ENCODE measurements at places on chromosomes 16 and 17.

GRCh38 chr17:78180508-78180907 is 6.3 kb downstream of the TK1 start:
- DNase-seq = no peak

- no peak for DNase-seq
Measured at GRCh38 chr17:39923836-39924690, 3.3 kb downstream of the ORMDL3 start.

DNA sequence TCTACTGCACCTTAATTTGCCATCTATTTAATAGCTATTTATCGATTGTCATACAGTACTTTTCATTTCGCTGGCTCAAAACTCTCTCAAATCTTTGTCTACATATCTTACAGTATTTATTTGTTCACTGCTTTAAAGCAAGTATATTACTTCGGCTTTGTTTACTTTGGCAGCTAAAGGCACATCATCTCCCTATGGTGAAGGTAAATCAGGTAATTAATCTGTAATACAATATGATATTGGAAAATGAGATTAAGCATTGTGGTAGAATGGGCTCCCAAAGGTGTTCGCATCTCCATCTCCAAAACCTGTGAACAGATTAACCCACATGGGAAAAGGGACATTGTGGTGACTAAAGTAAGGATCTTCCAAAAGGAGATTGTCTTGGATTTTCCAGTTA is 6.5 kb downstream of the TMEM170A start:
- DNase-seq = no peak

DNA sequence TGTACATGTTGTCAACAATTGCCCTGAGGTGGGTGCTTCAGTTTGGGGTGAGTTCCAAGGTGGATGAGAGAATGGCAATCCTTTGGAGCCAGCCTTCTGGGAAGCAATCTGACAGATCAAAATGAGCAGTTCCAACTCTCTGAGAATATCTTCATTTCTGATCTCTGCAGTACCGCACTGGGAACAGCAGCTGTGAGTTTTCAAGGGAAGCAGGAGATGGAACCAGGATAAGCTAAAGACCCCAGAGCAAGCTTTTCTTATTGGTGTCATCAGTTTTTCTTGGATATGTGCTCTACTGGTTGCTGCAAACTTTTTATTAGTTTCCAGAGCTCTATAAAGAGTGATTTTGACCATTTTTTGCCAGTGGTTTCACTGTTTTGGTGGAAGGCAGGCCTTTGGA is 94.7 kb downstream of the KCNJ12 start:
- no peak for DNase-seq

- no peak for DNase-seq
Measured at GRCh38 chr17:44837196-44837595, 7.1 kb upstream of the GJC1 start.

DNA sequence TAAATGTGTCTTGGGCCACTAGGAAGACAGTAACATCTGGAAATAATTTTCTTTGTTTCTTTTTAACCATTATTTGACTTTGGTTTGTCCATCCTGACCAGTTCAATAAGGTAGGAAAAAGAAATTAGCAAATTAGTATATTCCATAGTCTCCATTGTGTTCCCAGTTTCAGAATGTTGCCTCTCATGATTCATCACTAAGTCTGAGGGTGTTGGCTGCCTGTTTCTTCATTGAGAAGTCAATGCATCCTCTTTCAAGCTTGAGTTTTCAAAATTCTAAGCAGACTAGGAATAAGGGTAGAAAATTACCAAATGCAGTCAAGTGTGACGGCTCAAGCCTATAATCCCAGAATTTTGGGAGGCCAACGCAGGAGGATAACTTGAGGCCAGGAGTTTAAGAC is 41.9 kb downstream of the ZFHX3 start:
- no peak for DNase-seq

DNA sequence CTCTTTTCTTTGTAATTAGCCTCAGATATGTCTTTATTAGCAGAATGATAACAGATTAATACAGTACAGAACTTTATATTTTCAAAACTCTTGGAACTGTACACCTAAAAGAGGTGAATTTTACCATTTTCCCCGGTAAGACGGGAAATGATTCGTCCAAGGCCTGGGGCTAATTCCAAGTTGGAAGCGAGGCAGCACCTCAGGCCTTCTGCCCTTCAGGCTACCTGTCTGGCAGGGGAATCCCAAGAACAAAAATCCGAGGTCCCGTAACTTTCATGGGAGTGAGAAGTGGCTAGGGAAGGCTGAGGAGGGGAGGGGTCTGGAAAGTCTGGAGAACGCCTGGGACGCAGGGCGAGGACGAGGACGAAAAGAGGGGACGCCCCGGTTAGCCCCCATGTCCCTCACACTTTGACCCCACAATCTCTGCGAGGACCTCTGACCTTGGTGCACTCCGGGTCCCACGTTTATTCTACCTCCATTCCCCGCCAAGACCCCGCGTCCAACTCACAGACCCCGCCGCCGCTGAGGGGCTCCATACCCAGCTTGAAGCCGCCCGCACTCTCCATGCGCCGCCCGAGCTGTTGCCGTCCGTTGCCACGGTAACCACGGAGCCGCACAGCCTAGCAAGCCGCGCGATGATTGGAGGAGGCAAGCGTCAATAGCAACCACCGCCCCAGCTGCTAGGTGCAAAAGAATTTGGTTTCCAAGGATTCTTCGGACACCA is at the start of gene HYDIN:
Gene HYDIN, minus strand, starts transcription at position 601 of the 724 bp plus-strand sequence. CDS start 43,827 bp downstream, outside the sequence.
- DNase-seq = peak; percentile 92

DNA sequence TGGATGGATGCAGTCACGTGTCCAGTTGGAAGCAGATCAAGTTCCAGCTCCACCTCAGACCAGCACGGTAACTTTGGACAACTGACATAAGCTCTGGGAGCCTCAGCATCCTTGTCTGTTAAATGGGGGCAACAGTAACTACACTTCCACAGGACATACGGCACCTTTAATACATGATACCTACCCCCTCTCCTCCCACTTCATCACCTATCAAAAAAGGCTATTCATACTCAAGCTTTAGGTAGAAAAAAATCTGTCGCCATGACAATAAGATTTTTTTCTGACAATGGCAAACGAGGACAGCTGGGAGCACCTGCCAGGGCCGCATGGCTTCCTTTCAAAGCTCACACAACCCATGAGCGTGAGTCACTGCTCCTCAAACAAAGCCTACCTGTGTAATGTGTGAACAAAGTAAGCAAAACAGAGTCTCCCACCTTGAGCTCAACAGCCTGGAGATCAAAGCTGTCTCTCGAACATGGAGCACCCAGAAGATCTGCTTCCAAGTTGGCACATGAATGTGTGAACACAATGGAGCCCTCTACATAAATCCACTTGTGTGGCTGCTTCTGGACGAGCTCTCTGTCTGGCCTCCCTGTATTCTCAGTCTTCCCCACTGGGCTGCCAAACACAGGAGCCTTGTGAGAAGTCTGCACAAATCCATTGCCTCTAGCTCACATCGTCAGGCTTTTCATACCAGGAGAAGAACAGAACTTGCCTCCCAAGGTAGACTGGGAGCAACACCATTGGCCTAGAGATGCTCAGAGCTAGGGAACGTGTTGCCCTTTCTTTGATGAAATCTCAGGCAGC is 459.7 kb downstream of the SOX9 start:
- peak; percentile 27 for DNase-seq

All from NCI-H1417 (cell line).